NCI-H2107 (cell line): ENCODE measurements at places on chromosomes 16 and 17.

- DNase-seq, result no peak
These were observed 20.1 kb upstream of the ALDH3A1 start for GRCh38 chr17:19768046-19768782.

DNA sequence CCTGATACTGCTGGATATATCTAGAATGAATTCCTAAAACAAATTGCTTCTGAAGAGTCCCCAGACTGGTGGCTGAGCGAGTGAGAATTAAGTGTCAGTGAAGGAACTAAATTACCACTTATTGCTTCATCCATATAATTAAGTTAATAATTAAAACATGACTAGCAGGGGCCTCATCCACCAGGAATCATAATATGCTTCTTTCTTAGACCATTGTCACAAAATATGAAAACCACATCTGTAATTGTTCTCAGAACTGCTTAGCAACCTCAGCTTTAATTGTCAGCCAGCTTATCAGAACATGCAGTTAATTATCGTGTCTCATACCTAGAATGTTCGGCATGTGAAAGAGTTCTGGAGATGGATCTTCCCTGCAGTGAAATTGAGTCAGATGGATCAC lies 21.2 kb upstream of the PIRT start:
- no peak for DNase-seq

- DNase-seq, result no peak
These were observed at the start of gene MYH2 for GRCh38 chr17:10549096-10549842. Gene MYH2 (minus strand): TSS chr17:10549658. CDS start chr17:10547920, 1,738 bp downstream.

GRCh38 chr17:42270170-42270535 lies 6.0 kb downstream of the STAT5B start:
- DNase-seq, result no peak

DNA sequence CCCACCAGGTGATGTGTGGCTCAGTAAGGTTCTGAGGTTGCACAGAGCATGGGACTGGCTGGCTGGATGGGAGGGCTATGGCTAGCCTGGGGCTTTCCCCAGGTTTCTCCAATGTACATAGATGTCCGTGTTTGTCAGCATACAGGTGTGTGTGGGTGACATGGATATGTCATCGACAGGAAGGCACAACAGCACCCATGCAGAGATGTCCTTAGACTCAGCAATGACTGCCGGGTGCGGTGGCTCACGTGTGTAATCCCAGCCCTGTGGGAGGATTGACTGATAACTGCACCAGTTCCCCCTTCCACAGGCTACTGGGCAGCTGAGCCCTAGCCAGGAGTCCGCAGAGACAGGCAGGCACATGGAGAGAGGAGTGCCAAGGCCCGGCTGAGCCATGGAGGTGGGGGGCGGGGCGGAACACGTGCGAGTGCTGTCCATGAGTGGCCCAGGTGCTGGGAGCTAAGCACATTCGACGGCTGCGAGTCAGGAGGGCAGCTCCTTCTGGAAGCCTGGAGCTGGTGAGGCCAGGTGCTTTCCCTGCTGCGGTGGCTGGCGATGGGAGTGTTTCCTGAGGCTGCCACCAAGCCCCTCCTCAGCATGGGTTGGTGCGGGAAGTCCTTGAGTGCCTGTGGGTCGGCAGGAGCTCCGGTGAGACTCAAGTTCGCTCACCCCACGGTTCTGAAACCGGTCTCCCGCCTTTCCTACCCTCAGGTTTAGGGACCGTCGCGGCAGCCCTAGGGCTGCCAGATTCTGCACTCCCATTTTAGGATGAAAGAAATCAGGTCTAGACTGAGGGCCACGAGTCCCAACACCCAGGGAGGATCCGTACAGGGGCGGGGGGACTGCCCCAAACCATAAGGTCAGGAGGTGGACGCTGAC lies 858 bp upstream of the ASPSCR1 start:
- DNase-seq, result peak; percentile 32

DNA sequence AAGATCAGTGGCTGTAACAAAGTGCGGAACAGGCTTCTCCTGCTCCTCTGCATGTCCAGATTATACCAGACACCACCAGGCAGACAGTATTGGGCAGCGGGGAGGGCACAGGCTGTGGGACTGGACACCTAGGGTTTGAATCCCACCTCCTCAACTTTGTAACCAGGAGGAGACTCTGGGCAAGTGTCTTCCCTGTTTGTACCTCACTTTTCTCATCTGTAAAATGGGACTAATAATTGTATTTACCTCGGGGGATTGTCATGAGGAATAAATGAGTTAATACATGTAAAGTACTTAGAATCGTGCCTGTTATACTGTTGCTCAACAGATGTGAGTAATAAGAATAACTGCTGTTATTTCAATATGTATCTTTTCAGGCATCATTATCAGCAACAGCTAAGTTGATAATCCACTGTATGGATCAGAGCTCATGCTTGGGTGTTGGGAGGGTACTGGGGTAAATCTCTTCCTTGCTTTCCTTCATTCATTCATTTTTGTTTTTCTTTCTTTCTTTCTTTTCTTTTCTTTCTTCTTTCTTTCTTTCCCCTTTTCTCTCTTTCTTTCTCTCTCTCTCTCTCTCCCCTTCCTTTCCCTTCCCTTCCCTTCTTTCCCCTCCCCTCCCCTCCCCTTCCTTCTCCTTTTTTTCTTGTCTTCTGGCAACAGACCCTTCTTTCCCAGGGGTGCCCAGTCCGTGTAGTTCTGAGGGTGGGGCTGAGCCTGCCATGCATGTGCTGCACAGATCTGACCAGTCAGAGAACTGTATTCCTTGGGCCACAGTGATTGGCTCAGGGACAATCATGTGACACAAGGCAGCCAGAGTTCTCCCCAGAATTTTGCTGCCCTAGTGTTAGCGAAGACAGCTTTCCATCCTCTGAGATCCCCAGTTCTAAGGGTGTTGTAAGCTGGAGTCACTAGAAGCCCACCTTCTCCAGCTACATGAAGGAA lies 25.3 kb upstream of the BRD7 start:
- no peak for DNase-seq

DNA sequence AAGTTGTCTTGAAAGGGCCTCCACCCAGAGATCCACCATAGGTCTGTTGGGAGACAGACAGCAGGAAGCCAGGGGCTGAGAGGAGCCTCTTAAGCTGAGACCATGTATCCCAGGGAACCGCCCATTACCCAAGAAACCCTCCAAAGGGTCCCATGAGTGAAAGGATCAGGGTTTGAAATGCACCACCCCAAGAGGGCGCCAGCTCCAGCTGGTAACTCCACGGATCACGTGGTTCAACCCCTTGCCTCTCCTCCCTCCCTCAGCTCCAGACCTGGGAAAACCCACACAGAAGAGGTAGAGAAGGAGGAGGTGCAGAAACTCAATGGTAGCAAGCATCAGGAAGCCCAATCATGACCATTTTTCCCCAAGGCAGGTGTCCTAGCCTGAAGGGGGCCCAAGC lies 148.7 kb downstream of the AIPL1 start:
- DNase-seq, result no peak

- DNase-seq, result no peak
These were observed 43.8 kb downstream of the ZNRF1 start for GRCh38 chr16:75042426-75043174.

DNA sequence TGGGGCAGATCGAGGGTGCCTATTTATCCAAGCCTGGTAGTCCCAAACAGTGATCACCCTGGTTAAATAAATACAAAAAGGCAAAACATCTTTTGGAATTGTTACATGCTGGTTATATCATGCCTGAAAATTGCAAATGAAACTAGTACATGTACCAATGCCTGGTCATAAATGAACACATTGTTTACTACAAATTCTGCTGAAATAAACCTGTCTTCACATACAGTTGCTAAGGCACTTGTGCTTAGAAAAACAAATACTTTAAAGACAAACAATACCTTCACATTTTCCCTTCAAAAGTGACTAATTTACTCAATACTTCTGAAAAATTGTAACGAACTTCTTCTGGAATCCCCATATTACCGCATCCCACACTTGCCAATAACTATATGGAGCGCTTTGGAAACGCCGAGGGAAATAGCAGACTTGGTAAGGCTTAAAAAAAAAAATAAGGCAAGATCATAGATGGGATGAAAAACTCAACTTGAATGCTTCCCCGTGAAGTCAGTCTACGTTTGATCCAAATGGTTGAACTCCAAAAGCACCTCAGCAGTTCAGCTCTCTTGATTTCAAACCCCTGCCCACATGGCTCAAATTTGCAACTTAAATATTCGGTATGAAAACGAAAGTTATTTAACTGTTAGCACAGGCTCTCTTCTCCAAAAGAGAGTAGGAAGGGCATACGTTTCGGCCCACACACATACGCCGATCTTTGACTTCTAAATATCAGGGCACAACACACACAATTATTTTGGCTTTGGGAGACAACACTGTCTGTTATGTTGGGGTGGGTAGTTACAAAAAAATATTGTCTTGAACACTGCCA lies 264.5 kb downstream of the NTN1 start:
- no peak for DNase-seq

- no peak for DNase-seq
These were observed 48.9 kb upstream of the TRAP1 start for GRCh38 chr16:3766177-3766576.

DNA sequence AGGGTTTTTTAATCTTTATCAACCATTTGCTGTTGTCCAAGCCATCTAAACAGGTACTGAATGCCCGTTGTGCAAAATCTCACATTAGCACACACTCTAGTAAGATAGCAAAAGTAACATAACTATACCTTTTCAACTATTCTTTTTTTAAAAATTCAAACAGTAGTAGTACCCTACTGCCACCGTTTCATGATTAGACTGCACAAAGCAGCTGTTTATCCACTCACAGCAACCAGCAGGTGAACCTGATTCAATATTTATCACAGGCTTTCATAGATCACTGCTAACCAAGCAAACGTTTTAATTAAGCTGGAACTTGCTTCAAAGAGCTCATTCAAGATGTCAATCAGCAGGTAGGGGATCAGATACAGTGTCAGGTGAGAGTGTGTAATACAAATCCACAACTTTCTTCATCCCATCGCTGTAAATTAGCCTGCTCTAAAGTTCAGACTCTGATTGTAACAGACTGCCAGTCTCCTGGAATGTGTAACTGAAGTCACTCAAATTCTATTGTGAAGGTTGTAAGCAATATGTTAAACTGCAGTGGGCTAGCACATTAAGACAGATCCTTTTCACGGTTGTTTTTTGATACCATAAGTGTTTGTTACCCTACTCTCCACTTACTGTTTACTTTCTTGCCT lies 47.3 kb downstream of the BRIP1 start:
- no peak for DNase-seq

DNA sequence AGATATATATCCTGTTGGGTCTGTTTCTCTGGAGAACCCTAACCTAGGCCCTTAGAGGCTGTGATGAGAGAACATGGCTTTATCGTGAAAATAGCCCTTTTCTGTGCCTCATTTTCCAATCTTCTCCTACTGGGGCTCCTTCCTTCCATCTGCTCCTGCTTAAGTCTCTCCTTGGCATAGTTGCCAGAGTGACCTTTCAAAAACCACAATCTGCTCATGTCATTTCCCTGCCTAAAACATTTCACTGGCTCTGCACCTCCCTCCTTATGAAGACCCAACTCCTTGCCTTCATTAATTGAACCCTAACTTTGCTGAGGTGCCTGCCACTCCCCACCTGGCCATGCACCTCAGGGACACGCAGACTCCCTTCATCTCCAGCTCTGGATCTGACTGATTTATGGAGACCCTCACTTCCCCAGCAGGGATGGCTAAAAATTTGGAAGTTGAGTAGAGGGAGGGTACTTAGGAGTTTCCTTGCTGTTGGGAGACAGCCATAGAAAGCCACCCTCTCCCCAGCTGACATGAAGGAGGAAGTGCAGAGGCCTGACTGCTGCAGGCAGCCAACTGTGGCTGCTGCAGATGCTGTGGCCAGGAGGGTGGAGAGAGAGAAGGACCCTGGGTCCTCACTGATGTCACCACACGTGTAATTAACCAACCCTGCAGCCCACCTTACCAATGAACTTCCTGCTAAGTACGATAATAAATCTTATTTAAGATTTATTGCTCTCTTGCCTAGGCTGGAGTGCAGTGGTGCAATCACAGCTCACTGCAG lies 6.3 kb upstream of the GGA2 start:
- DNase-seq, result no peak

GRCh38 chr17:42819939-42820535 lies 4.0 kb downstream of the BECN1 start:
- DNase-seq, result peak; percentile 24

- no peak for DNase-seq
These were observed 27.8 kb downstream of the PLXDC1 start for GRCh38 chr17:39123627-39124026.

GRCh38 chr17:41624208-41625101 lies at the start of gene KRT17:
Gene KRT17 (minus strand): TSS chr17:41624575. CDS start chr17:41624509, 66 bp downstream.
- peak; percentile 9 for DNase-seq

DNA sequence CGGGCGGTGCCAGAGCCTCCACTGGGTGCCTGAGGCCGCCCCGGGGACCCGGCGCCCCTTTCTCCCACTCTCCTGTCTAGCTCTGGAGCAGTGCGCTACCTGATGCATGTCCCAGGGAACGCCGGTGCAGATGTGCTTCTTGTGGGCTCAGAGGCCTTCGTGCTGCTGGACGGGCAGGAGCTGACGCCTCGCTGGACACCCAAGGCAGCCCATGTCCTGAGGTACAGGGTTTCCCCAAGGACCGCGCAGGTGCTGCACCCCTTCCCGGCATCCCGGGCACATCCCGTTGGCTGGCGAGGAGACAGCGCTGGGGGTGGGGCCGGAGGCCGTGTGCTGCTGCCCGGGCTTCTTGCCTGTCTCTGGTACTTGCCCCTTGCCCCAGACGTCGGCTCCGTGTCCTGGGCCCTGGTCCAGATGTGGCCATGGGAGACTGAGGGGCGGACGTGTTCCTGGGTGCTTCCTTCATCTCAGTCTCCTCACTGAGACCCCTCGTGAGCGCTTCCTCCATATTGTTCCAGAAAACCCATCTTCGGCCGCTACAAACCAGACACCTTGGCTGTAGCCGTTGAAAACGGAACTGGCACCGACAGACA lies 12.5 kb downstream of the RGS11 start:
- DNase-seq, result no peak

GRCh38 chr16:82639263-82639662 lies 12.5 kb downstream of the CDH13 start:
- DNase-seq, result no peak

GRCh38 chr16:88927010-88927409 lies 50.0 kb downstream of the CBFA2T3 start:
- no peak for DNase-seq

GRCh38 chr16:66131156-66131807 lies 235.2 kb upstream of the CDH5 start:
- no peak for DNase-seq

- DNase-seq, result no peak
These were observed 6.7 kb downstream of the TIMM22 start for GRCh38 chr17:1003633-1003971.

DNA sequence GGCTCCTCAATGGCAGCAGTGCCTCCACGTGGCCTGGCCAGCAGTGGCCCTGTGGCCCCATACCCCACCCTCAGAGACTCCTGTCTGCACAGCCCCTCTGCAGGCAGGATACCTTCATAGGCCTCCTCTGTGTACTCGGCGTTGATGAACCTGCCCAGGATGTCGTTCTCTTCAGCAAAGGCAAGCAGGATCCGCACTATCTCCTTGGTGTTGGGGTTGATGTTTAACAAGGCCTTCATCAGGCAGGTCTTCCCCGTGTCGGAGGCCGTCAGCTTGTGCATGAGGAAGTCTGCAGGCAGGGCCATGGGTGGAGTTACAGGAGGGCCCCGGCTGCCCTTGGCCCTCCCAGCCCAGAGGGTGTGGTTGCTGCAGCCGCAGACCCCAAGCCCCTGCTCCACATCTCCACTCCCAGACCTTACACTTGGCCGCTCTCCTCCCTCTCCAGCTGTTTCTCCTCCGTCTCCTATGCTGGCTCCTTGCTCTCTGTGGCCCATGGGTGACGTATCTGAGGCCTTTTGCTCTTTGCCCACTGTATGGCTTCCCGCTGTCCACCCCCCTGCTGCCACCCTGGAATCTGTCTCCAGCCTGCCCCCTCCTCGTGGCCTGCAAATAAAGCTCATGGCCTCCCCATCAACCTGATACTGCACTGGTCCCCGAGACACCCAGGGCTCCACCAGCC lies 15.1 kb downstream of the TRPV3 start:
- DNase-seq, result no peak
